ENCODE measurements at places on chromosomes 6 and 20.

GRCh38 chr6:40844246-40844645, 194.8 kb downstream of the UNC5CL start:
- no peak for DNase-seq

- peak; percentile 15 for DNase-seq
These were observed 1.2 kb downstream of the GSTA5 start for GRCh38 chr6:52839124-52840055.

DNA sequence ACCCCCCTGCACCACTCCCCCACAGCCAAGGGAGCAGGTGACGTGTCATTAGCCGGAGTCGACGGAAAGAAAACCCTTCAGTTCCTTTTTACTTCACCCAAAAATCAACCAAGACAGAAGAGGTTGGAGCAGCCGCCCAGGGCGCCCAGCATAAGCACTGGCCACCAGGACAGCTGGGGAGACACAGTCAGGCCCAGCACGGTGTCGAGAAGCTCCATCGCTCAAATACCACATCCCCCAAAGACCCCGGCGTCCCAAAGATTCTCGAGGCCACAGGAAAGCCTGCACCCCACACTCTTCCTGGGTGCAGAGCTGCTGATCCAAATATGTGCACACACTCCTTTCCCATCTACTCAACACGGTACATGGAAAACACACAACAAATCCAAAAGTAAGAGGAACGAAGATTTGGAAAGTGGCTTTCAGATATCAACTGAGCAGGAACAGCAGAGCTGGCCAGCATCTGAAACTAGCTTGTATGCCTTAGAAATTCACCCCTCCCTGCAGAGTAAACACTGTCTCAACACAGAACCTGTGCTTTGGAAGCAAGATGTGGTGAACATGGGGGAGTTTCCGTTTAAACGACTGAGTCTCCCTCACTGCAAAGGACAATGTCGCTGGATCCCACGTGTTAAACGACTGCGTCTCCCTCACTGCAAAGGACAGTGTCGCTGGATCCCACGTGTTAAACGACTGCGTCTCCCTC, 54.6 kb downstream of the DLL1 start:
- no peak for DNase-seq

DNA sequence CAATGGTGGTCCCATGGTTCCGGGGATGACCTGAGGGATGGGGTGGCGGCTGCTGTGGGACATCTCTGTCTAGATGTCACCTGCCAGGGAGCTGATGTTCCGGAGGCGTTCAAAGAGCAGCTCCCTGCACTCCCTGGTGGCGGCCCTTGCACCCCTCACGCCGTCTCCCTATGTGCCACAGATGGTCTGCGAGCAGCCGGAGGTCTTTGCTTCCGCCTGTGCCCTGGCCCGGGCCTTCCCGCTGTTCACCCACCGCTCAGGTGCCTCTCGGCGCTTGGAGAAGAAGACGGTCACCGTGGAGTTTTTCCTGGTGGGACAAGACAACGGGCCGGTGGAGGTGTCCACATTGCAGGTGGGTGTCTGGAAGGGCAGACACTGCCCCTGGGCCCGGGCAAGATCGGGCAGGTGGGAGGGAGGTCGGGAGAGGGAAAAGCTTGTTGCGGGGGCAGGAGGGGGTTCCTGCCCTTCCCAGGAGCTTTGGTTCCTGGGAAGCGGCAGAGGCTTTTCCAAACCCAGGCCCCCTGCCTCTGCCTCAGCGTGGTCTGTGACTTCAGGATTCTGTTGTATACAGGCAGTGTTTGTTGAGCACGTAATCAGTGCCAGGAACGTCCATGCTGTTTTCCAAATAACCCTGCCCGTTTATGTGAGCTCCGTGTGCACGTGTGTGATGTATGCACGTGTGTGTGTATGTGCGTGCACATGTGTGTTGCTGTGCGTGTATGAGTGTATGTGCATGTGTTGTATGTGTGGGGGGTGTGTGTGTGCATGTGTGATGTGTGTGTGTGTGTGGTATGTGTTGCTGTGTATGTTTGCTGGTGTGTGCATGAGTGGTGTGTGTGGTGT, 1.9 kb downstream of the NPEPL1 start:
- no peak for DNase-seq

- DNase-seq: no peak
These were observed 257.4 kb downstream of the ADGRB3 start for GRCh38 chr6:68892452-68892851.

- peak; percentile 16 for DNase-seq
These were observed 648.8 kb upstream of the AGPAT4 start for GRCh38 chr6:161922631-161923119.

DNA sequence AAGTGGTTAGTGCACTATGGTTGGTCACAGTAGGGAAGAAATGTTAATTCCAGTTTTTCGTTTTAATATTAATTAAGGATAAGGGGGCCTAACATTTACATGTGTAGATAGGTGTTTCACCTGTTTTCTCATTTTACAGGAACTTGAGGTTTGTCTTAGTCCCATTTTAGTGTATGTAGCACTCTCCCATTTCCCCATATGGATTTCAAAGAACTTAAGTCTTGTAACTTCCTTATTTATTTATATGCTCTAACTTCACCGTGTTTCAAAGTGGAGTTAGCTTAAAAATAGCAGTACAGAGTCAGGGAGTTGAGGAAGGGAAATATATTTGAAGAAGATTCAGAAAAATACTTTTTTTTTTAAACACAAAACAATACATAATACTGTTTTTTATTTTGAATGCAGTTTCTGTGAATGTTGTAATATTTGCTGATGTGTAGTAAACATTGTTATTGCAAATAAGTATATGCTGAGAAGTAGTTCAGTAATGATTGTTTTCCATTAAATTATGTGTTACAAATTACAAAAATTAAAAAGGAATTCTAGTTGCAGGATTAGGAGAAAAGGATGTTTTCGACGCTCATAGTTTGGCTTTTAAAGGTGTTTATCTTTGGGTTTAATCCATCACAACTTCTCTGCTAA, 3.5 kb downstream of the SCAF8 start:
- DNase-seq: no peak

- DNase-seq: no peak
These were observed 122.1 kb downstream of the OGFRL1 start for GRCh38 chr6:71410681-71411080.

- DNase-seq: no peak
These were observed 128.6 kb upstream of the FAM83B start for GRCh38 chr6:54717849-54718455.

DNA sequence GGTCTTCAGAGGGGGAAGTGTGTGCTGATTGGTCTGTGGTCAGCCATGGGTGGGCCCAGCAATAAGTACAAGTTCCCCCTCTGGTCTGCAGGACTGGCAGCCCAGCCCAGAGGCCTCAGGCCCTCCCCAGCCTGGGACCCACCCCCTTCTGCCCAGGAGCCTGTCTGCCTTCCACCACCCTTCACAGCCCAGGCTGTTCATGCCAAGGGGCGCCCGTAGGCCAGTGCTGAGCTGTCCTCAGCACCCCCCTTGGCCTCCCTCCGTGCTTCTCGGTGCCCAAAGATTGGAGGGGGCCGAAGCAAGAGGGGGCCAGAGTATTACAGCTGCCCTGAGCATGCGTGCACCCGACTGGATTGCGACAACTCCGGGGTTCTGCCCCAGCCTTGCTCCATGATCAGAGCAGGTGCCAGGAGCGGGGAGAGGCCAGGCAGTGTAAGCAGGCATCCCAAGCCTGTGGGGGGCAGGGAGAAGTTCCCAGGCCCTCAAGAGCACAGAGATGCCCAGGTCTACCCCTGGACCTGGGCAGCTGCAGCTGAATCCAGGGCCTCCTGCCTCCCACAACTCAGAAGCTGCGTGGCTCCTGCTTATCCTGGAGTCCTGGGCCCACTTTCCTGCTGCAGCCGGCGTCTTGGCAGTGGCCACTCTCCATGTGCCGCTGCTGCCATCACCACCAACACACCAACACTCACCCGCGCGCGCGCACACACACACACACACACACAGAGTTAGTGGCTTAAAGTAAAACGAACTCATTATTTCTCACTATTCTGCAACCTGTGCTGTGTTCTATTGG, 33.3 kb downstream of the CST9L start:
- no peak for DNase-seq

DNA sequence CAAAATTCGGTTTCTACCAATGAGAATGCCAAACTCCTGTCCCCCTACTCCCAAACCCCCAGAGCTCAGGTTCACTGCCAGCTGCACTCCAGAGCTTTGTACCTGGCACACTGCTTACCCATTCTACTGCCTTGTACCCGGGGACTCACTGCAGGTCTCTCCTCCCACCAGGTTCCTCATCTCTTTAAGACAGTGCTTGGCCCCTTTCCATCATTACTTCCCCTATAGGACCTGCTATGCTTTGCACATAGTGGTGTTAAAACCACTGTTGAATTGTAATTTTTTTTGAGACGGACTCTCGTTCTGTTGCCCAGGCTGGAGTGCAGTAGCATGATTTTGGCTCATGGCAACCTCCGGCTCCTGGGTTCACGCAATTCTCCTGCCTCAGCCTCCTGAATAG, 25.9 kb downstream of the LYRM4 start:
- DNase-seq: no peak

Measured in AG04450 (cell line).